Femur (tissue), 1 donor: ENCODE measurements at places on chromosomes 12 and 14.
A peak's percentile ranks its signal among the peaks of the same experiment; 100 is the strongest.

DNA sequence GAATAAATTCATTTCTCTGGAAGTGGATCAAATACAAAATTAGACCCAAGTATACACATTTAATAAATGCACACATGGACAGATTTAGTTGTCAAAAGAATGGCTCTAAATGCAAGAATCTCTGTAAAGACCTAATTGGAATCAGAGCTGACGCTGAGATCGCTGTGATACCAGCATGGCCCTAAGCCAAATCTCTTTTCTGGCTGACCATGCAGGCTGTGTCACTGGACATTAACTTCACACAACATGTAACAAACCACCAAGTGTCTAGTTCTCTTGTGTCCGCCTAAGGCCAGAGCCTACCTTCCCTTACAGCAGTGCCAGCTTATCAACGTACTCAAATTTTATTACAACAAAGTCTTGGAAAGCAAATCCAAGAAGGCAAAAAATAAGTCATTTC, 127.5 kb downstream of the MED13L start:
- no peak for DNase-seq

- DNase-seq, result no peak
Measured at GRCh38 chr12:25058658-25059058, 109.8 kb upstream of the BCAT1 start.

DNA sequence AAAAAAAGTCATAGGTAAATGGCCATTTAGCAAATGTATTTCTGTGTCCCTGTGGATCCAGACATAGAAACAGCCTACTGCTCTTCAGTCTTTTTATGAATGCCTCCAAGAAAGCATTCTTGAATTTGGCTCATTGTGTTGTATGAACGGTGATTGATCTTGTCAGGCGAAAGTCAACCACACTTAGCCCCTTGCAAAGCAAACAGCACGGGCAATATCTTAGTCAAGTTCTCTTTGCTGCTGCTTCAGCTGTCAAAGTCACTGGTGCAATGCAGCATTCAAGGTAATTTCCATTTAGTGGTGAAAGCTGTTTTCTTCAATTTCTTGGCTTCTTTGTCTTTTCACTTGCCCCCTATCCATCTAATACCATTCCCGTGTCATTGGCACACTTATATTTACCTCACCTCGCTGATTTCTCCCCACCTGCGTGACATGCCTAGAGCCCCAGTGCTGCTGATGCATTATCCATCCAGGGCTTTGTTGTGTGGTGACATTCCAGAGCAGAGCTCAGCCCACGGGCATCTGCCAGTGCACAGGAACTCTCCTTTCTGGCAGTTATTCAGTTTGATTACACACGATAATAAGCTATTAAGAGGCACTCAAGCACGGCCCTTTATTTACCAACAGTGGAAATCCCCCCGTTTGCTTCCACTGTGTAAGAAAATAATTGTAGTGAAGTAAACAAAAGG, 362.3 kb upstream of the NOVA1 start:
- DNase-seq, result no peak

- DNase-seq, result no peak
Measured at GRCh38 chr14:63800651-63801375, 52.0 kb upstream of the SYNE2 start.

- DNase-seq, result peak; percentile 79
Measured at GRCh38 chr14:32702562-32702961, 236.1 kb upstream of the NPAS3 start.
